PC-9 (cell line): ENCODE measurements at places on chromosomes 3 and 15.

- no peak overlapping the region for H3K27ac ChIP-seq
- peak; percentile 8 for DNase-seq
- no peaks in the 10 kb centered on the region for H3K36me3 ChIP-seq
- peaks cover 8% of the 10 kb centered on the region; the same call in 1 of the 2 replicates for H3K27me3 ChIP-seq
- H3K4me3 ChIP-seq: no peak overlapping the region
- no peaks in the 10 kb centered on the region for H3K4me1 ChIP-seq
Measured at GRCh38 chr3:56467108-56467507, 1.2 kb downstream of the ERC2 start.

DNA sequence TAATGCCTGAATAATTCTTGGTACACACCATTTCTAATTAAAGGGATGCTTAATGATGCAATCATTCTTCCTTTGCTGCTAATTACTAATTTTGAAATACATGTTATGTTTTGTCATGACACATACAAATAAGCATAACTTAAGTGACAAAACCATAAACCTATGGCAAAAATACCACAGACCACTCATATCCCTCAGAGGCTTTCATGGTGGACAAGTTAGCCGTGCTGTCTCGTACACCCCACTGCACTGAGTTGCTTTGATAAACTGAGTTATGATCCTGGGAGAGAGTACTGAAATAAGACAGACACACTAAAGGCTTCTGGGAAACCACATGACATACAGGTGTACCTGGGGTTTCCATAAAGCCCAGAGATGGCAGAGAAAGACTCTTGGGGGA lies 913.8 kb downstream of the FHIT start:
- no peak overlapping the region for H3K4me3 ChIP-seq
- no peak for DNase-seq

GRCh38 chr15:80480171-80480811 lies 76.1 kb downstream of the ARNT2 start:
- H3K4me1 ChIP-seq: no peaks in the 10 kb centered on the region
- DNase-seq: no peak
- no peak overlapping the region for H3K4me3 ChIP-seq
- no peaks in the 10 kb centered on the region for H3K27me3 ChIP-seq
- H3K36me3 ChIP-seq: no peaks in the 10 kb centered on the region

DNA sequence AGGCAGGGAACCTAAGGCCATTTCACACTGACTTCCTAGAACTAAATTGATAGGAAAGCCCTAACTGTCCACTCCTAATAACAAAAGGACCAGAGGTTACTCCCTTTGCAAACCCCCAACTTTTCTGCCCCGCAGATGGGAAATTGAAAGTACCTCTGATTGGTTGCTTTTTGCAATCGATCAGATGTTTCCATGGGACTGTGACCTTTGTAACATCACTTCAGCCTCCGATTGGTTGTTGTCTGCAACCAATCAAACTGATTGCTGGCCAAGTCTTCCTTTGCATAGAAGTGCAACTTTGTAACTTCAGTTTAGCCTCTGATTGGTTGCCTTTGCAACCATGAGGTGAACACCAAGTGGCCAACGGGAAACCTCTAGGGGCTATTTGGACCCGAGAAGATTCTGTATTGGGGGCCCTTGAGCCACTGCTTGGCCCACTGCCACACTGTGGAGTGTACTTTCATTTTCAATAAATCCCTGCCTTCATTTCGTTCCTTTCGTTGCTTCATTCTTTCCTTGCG lies 11.3 kb upstream of the KNL1 start:
- DNase-seq: peak; percentile 45
- H3K27ac ChIP-seq: peak overlapping the region; percentile 44
- H3K4me1 ChIP-seq: no peaks in the 10 kb centered on the region
- no peaks in the 10 kb centered on the region for H3K36me3 ChIP-seq

- H3K4me3 ChIP-seq: no peak overlapping the region
- no peak overlapping the region for H3K27ac ChIP-seq
- H3K36me3 ChIP-seq: no peaks in the 10 kb centered on the region
- DNase-seq: no peak
Measured at GRCh38 chr15:66164788-66165187, 88.8 kb downstream of the MEGF11 start.

- H3K4me1 ChIP-seq: no peaks in the 10 kb centered on the region
- 0 out of 2 replicates have a peak, but pooled peaks cover 13% of the 10 kb centered on the region for H3K36me3 ChIP-seq
- H3K27ac ChIP-seq: no peak overlapping the region
- no peak for DNase-seq
- H3K27me3 ChIP-seq: no peaks in the 10 kb centered on the region
Measured at GRCh38 chr3:10047876-10048275, 21.6 kb downstream of the FANCD2 start.

DNA sequence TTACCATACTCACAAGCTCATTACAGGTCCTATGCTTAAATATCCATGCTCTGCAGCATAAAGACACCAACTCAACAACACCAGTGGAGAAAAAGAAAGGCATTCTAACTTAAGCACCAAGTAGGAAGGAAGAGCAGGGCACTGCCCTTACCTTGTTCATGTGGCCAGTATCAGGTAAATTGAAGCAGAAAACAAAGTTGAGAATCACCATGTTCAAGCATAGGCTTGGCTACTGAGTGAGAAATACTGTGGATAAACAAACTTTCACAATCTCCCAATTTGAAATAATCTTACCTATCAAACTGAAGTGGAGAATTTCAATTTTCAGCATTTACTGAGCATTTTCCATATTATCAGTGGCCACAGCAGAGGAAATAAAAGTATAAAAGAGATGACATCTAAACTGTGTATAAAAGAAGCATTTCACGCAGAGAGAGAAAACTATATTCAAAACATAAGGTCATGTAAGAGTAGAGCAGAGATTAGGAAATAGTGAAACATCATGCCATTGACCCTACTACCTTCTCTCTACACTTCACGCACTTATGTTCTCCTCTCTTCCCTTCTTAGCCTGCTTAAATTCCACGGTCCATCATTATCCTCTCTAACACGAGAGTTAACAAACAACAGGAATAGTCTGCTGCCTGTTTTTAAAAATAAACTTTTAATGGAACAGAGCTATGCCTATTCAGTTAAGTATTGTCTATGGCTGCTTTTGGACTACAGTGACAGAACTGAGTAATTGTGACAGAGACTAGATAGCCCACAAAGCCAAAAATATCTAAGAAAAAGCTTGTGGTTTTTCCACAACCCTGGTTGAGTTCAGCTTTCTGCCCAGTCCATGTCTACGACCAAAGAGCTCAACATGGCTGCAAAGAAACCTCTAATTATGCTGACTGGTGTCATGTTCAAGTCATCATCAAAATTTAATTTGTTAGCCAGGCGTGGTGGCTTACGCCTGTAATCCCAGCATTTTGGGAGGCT lies 142.5 kb downstream of the NR1I2 start:
- no peak for DNase-seq
- H3K36me3 ChIP-seq: 0 out of 2 replicates have a peak, but pooled peaks cover 4% of the 10 kb centered on the region
- H3K4me1 ChIP-seq: no peaks in the 10 kb centered on the region
- H3K4me3 ChIP-seq: no peak overlapping the region
- H3K27me3 ChIP-seq: no peaks in the 10 kb centered on the region

GRCh38 chr15:77071305-77072223 lies 655 bp upstream of the TSPAN3 start:
- H3K36me3 ChIP-seq: no peaks in the 10 kb centered on the region
- peaks cover 36% of the 10 kb centered on the region for H3K4me1 ChIP-seq
- H3K27ac ChIP-seq: no peak overlapping the region

DNA sequence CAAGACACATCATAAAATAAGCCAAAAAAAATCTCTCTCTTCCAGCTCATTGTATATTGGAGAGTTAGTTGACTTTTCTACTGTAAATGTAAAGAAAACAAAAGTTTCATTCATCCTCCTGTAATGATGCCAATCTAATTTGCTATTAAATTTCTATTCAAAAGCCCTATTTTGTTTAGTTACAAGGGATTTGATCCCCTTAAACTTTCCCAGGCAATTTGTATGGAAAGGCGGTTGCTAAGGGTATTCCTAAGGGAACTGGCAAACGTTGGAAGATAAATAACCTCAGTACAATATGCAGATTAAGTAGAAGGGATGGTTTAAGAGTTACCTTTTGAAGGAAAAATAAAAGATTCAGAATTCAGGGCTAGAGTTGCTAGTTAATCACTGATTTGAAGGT lies 352.7 kb downstream of the TIGIT start:
- no peak for DNase-seq
- H3K36me3 ChIP-seq: no peaks in the 10 kb centered on the region
- no peak overlapping the region for H3K27ac ChIP-seq
- H3K4me3 ChIP-seq: no peak overlapping the region

GRCh38 chr15:79296583-79296982 lies 14.1 kb downstream of the ANKRD34C start:
- H3K27ac ChIP-seq: no peak overlapping the region
- no peaks in the 10 kb centered on the region for H3K36me3 ChIP-seq
- H3K4me3 ChIP-seq: no peak overlapping the region

DNA sequence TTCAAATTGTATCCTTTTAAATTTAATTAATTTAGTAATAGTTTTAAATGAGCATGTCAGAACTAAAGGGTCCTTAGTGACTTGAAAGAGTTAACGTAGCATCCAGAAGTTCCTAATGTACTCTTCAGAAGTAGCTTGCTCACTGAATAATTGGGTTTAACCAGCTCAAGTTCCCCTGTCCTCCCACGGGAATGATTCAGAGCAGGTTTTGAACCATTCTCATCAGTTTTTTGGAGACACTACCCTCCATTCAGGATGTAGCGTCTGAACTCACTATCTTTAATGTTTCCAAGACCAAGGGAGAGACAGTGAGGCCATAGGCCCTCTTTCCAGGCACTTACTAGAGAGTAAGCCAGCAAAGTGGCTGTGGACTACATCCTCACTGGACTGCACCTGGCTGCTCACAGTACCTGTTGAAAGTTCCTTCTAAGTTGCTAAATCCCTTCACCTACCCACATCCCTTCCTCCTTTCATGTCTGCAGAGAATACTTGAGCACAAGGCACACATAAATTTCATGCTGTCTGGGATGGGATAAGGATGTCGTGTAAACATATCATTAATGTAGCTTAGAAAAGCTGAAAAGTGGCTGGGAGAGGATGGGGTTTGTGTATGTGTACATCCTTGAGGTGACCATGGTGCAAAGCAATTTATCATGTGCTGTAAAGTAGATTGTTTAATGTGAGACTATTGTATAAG lies 146.3 kb downstream of the PLCL2 start:
- H3K27me3 ChIP-seq: no peaks in the 10 kb centered on the region
- H3K27ac ChIP-seq: no peak overlapping the region
- no peak for DNase-seq

DNA sequence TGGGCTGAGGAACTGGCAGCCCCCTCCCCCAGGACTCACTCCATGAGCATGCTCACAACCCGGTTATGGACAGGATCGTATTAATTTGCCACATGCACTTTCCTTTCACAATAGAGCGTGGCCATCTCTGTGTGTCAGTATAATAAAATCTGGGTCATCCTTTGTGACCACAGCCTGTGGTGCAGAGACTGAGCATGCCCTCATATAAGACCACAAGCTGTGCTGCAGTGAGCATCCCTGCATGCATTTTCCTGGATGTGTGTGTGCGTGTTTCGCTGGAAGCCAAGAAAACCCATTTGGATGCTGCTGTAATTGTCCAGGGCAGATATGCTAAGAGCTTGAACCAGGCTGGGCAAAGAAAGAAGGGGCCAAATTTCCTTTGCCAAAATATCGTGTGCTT lies 39.7 kb downstream of the CYP11A1 start:
- no peak overlapping the region for H3K27ac ChIP-seq
- H3K4me1 ChIP-seq: no peaks in the 10 kb centered on the region
- H3K36me3 ChIP-seq: no peaks in the 10 kb centered on the region
- no peaks in the 10 kb centered on the region for H3K27me3 ChIP-seq
- DNase-seq: no peak
- H3K4me3 ChIP-seq: no peak overlapping the region

GRCh38 chr3:52269776-52270175 lies 8.7 kb downstream of the WDR82 start:
- no peaks in the 10 kb centered on the region for H3K27me3 ChIP-seq
- H3K4me3 ChIP-seq: no peak overlapping the region
- H3K27ac ChIP-seq: no peak overlapping the region
- no peak for DNase-seq
- H3K4me1 ChIP-seq: peaks cover 11% of the 10 kb centered on the region

- peak overlapping the region; percentile 63 for H3K27ac ChIP-seq
- no peaks in the 10 kb centered on the region for H3K27me3 ChIP-seq
- H3K36me3 ChIP-seq: no peaks in the 10 kb centered on the region
- peaks cover 16% of the 10 kb centered on the region; the same call in 1 of the 2 replicates for H3K4me1 ChIP-seq
- DNase-seq: no peak
Measured at GRCh38 chr3:66553441-66554113, 52.8 kb upstream of the LRIG1 start.

GRCh38 chr3:25801786-25802185 lies 11.9 kb downstream of the OXSM start:
- no peak overlapping the region for H3K4me3 ChIP-seq
- no peaks in the 10 kb centered on the region for H3K4me1 ChIP-seq
- no peak overlapping the region for H3K27ac ChIP-seq
- no peaks in the 10 kb centered on the region for H3K27me3 ChIP-seq

DNA sequence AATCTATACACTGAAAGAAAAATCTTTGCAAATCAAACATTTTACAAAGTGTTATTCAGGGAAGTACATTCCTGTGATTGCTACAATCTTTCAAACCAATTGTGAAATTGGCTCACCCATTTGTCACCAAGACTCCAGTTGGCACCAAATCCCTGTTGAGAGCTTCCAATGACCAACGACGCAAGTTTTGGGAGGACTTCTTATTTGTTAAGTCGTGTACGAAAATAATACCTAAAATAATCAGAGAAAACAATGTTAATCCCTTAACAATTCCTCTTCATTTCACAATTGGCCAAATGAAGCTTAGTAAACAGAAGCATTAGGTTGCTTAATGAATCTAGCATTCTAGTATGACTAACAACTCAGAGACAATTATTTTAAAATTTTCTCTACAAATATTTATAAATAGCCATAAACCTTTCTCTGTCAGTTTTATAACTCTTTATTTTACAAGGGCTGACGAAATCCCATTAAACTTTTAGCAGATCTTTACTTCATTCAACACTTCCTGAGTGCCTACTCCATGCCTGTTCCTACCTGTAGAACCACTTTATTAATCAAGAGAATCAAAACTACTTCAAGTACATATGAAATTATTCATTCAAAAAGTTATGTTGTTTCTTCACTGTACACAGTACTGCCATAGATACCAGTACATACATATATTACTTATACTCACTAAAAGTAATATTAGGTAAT lies 24.0 kb upstream of the HGD start:
- H3K27me3 ChIP-seq: no peaks in the 10 kb centered on the region
- no peaks in the 10 kb centered on the region for H3K4me1 ChIP-seq
- H3K36me3 ChIP-seq: no peaks in the 10 kb centered on the region
- no peak for DNase-seq
- no peak overlapping the region for H3K4me3 ChIP-seq

GRCh38 chr3:69181592-69182211 lies 59.3 kb upstream of the LMOD3 start:
- no peak overlapping the region for H3K4me3 ChIP-seq
- H3K27ac ChIP-seq: peak overlapping the region; percentile 97
- peak; percentile 40 for DNase-seq
- peaks cover 22% of the 10 kb centered on the region for H3K36me3 ChIP-seq
- peaks cover 60% of the 10 kb centered on the region for H3K4me1 ChIP-seq
- H3K27me3 ChIP-seq: no peaks in the 10 kb centered on the region
